ENCODE measurements at places on chromosomes 1 and 21.

DNA sequence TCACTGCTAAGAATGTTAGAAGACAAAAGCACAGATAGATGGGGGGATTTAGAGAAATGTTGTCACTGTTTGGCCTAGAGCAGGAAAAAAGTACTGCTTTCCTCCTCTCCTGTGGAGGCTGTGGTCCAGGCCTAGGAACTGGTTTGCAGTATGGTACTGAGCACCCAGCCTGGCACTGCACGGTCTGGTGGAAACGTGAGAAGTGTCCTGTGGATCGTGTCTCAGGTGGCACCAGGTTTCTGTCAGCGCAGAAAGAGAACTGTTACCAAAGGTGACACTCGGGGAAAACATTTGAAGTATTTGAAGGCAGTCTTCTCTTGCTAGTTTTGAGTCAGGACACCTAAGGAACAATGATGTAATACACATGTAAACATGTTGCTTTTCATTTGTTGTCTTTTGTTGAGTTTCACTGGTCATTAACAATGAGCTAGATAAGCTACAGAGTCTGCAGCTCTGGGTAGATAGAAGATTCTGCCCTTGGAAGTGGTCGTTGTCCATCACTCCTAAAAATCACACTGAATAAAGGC lies 63.0 kb downstream of the B3GALNT2 start:
- DNase-seq = no peak

DNA sequence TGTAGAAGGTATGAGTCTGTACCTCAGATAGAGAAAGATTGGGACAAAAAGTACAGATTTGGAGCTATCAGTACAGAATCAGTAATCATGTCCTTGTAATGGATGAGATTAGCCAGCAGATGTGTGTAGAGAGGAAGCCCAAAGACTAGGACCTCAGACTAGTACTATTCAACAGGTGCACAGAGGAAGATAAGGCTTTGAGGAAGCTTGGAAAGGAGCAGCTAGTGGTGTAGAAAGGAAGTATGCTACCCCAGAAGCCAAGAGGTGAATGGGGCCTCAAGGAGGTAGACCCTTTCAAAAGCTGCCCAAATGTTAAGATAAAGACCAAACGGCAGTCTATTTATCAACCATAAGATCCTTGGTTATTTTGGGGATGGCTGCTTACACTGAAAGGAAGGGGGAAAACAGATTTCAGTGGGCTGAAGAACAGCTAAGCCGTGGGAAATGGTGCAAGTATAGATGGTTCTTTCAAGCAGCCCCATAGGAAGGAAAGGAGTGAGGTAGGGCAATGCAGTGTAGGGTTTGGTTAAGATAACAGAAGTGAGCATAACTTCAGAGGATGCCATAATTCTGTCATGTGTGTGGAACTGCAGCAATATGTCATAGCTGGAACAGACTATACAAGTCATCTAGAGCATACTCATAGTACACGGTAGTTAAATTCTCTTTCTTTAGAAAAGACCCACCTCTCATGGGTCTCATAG lies 221.7 kb downstream of the HHIPL2 start:
- no peak for DNase-seq

DNA sequence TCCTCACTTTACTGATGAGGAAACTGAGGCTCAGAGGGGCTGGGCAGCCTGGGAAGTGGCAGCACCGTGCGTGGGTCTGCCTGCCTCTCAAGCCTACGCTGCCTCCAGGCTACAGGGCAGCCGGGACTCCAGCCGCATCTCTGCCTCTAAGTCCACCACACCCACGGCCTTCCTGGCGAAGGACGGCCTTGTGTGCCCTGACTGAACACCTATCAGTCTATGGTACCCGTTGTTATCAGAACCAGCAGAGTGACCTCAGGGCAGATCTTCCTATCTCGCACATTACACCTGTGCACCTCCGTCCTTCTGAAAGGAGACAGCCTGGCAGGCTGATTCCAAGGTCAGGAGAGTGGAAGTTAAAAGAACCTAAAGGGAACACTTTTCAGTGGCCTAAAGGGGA lies 35.7 kb upstream of the SLC30A1 start:
- no peak for DNase-seq

DNA sequence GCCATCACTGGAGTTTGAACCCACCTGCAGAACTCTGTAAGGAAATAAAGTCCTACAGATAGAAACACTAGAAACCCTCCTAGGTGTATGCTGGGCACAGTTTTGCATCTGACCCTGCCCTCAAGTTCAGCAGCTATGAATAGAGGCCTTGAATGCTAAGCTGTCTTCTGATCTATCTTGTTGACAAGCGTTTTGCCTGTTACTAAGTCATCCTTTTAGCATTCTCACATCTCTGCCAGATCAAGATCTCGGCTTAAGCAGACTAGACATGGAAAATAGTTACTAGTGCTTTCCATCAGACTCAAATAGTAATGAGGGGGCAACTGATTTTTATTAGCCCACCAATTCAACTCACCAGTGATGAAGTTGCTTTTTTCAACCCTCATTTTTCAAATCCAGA lies 10.5 kb downstream of the TBX15 start:
- no peak for DNase-seq

- no peak for DNase-seq
These were observed 352.0 kb upstream of the C1orf87 start for GRCh38 chr1:60425528-60425927.

GRCh38 chr1:108149796-108150467 lies 50.2 kb downstream of the SLC25A24 start:
- no peak for DNase-seq

DNA sequence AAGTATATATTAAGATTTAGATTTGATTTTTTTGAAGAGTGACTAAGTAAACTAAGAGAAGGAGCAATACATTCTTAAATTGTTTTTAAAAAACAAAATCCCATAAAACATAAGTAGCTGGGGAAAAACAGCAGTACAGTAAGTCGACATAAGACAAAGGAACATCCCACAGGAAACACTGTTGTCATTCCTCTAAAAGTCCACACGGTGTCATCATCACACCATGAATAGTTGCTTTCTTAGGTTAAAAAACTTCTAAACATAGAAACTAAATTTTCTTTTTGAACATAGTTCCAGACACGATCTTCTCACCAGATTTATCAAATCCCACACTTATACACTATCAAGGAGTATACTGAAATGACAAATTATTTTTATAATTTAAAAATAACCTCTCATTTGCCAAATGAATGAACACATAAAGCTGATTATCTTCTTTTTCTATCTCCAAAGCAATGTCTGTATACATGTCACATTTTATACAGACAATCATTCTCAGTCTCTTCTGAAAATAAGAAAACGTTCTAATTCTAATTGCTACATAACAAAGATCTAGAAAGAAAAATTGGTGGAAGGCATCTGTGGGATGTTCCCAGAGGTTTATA lies 15.8 kb downstream of the ODF2L start:
- no peak for DNase-seq

DNA sequence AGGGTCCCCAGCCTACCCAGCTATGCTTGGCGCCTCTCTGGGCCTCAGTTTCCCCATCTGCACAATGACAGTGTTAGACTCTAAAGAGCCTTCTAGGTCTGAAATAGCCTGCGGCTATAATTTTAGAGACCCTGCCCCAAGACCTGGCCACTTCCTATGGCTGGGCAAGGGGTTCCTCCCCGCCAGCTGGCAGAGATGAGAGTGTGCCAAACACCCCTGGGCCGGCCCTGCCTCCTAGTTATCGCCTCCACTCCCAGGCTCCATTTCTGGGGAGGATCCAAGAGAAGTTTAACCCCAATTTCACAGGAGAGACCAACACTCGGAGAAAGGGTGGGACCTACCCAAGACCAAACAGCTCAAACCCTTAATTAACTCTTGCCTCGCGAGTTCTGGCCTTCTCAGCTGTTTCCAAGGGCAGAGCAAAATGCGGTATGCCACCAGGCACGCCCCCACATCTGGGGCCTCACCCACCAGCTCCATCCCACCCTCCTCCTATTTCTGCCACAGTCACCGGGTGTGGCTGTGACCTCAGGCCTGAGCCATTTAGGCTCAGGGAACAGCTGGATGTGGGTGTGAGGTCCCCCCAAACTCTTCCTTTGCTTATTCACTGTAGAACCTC lies 35.7 kb downstream of the TTC39A start:
- no peak for DNase-seq

GRCh38 chr1:154772606-154773506 lies 97.2 kb downstream of the KCNN3 start:
- no peak for DNase-seq
